ENCODE measurements at places on chromosomes 2 and 18.

GRCh38 chr2:144511937-144512336 is 8.0 kb downstream of the ZEB2 start:
- DNase-seq, result no peak

- peak; percentile 23 for DNase-seq
These were observed 82.7 kb downstream of the ORC4 start for GRCh38 chr2:147937744-147938349.

- no peak for DNase-seq
These were observed 5.1 kb upstream of the MBD2 start for GRCh38 chr18:54229421-54230059.

DNA sequence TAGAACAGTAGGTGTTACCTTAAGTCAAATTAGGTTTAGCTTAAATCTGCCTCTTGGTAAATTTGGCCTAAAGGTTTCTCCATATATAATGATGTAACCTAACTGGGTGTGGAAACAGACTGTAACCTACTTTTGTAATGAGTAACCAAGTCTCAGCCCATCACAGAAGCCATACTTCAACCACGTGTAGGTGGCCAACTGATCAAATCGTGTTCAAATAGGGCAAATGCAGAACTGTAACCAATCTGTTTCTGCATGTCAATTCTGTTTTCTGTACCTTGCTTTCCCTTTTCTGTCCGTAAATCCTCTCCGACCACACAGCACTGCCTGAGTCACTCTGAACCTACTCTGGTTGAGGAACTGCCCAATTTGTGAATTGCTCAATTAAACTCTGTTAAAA is 34.0 kb upstream of the PLA2R1 start:
- no peak for DNase-seq

GRCh38 chr2:236833501-236834073 is 252.1 kb upstream of the COPS8 start:
- no peak for DNase-seq

GRCh38 chr2:152611458-152612231 is 105.6 kb downstream of the PRPF40A start:
- DNase-seq, result no peak

GRCh38 chr2:22361571-22361970 is 1023.4 kb upstream of the KLHL29 start:
- no peak for DNase-seq

- DNase-seq, result no peak
These were observed 58.8 kb downstream of the DGKD start for GRCh38 chr2:233413046-233413445.

DNA sequence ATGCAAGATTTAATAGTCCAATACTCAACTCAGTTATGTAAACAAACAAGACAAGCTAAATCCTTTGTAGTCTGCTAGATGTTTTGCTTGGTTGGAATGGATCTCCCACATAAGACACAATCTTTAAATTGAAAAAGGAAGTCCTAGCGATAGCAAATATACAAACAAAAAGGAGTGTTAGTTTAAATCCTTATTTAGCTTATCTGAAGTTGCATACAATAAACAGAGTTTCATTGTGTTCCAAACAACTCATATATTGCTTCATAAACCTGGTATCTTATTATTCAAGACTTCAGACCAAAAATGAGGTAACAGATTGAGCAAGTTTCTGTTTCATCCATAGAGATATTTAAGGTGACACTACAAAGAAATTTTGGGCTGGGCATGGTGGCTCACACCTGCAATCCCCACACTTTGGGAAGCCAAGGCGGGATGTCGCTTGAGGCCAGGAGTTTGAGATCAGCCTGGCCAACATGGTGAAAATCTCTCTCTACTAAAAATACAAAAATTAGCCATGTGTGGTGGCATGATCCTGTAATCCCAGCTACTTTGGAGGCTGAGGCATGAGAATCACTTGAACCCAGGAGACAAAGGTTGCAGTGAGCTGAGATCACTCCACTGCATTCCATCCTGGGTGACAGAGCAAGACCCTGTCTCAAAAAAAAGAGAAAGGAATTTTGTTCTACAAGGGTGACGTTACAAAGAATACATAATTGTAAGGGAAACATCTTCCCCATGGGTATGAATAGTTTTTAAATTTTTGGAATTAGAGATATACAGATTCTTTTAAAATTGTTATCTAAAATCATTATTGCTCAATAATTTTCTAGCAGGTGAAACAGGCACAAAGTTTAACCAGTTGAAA is 150.5 kb upstream of the L3MBTL4 start:
- no peak for DNase-seq

GRCh38 chr2:236744281-236744705 is 174.7 kb downstream of the ACKR3 start:
- no peak for DNase-seq

DNA sequence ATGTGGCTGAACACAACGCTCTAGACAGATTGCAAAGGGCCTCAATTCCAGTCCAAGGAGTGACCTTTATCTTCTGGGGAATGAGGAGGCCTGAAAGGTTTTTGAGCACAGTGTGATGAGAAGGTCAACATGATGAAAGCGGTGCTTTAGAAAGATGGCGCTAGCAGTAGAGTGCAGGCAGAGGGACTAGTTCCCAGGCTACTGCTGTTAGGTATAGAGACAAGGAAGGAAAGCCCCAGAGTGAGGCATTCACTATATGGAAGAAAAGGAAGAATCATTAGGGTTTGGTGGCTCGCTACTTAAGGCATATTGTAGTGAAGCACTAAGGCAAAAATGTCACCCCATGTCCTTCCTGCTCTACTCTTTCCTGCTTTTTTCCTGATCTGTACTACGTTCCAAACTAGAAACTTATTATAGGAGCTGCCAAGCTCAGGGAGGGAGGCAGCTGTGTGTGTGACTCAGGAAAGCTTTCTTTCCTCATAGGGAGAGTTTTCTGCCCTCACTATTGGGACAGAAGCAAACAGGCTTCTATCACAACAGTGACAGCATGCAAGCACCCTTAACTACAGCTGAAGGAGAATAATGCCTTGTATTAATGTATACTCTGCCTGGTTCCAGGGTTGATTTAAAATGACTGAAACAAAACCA is 160.8 kb upstream of the CAVIN2 start:
- DNase-seq, result no peak
